Activated CD4-positive, alpha-beta memory T cell treated with anti-CD3 and anti-CD28 coated beads, Interleukin-2, amount 10 ng/mL, durations not matched to agents 7 days and 5 days (primary cell): ENCODE measurements at places on chromosomes 4 and X.

DNA sequence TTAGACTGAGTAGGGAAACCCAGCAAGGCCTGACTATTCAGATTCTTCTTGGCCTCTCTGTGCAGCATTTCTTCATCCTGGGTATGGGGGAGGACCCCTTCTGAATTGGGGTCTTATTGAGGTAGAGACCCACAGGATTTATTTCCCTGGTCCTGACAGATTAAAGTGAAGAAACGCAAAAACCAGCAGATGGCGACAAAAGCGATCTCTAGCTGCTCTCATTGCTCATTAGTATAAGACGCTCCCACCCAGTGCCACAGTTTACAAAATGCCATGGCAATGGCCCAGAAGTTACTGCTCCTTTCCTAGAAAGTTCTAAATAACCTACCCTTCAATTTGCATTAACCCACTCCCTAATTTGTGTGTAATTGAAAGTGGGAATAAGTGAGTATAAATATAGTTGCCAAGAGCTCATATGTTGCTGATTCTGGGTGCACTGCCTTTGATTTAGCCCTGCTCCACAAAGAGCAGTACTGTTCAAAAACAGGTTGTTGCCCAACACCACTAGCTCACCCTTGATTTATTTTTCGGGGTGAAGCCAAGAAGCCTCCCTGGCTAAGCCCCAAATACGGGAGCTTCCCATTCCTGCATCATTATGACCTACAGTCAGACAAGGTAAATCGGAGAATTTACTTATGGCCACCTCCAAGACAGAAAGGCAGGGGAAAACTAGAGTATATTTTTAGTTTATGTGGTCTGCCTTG lies 3.7 kb upstream of the BEX4 start:
- DNase-seq: peak; percentile 38

GRCh38 chr4:166924424-166924823 lies 309.9 kb downstream of the SPOCK3 start:
- DNase-seq: no peak

DNA sequence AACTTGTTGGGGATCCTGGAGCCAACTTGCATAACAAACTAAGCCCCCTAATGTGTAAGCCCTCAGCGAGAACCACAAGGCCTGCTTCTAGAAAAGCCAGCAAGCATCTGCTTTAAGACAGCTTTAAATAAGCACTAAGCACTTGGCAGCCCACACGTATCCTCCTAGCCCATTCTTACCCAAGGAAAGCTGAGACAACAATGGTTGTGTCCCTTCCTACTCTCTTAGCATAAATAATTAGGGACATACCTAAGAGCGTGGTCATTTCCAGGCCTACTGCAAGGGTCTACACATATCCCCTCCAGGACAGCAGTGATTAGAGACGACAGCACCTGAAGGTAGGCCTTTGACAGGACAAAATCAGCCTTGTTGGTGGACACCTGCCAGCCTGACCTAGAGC lies 322.8 kb upstream of the PPARGC1A start:
- DNase-seq: no peak

- no peak for DNase-seq
Measured at GRCh38 chrX:72110051-72110875, 21.5 kb downstream of the RTL5 start.

DNA sequence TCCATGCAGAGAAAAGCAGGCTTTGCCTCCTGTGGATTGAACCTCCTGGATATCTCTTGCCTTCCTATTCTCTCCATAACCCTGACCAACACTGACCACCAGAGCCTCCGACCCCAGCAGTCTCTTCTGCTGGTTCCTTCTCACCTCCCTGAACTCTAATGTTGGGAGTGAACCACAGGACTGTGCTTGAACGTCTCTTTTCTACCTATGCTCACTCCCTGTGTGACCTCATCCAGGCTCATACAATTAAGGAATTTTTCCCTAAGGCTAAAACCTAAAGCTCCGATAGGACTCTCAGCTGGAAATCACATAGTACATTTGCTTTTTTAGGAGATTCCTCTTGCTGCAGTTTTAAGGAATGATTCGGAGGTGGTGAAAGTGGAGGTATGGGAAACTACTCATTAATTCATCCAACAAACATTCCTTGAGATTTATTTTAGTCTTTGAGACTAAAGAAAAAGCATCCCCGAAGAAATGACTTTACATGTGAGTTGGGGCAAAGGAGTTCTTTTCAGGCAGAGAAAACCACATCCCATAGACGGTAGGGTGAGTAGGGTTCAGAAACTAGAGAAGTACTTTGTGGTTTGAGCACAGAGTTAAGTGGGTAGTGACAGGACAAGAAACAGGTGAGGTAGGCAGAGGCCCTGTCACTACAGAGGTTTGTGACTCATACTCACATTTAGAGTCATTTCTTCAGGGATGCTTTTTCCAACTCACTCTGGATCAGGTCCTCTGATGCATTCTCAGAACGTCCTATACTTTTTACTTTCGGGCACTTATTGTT lies 30.8 kb downstream of the NDNF start:
- peak; percentile 29 for DNase-seq

DNA sequence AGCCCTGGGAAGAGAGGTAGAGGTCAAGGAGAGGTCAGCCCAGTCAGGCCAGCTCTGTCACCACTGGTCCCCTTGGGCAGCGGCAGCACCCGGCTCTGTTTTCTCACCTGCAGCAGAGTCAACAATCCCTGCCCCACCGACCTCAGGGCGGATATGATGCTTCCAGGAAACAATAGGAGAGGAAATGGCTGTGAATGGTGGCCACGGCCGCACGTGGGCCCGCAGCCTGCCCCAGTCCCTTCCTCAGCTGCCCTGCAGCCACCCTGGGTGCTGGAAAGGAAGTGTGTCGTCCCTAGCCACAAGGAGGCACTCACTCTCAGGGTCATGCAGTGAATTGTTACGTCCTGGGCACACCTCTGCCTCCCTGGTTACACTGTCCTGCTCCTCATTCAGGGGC lies 92.5 kb upstream of the ENPP6 start:
- peak; percentile 79 for DNase-seq

DNA sequence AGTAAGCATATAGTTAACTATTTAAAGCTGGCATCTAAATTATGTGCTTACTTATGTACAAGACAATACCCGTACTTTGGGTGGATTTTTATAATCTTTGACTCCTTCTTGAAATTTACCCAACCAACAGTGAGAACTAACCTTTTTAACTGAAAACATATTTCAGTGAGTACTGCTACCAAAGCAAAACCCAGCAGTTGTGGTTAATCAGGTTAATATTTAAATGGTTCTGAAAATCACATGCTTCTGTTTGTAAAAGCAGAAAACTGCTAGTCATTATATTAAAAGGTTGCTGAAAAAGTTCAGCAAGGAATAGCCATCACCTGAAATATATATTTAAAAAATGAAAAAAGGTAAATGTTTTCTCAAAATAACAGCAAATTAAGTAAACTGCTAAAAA lies 20.0 kb downstream of the UBE2D3 start:
- no peak for DNase-seq

GRCh38 chrX:103918571-103919269 lies 43.7 kb upstream of the TMSB15B start:
- peak; percentile 63 for DNase-seq
